ENCODE measurements at places on chromosomes 5 and 9.

- no peak for DNase-seq
Observed at GRCh38 chr5:73233053-73233460, 60.1 kb downstream of the TMEM174 start.

DNA sequence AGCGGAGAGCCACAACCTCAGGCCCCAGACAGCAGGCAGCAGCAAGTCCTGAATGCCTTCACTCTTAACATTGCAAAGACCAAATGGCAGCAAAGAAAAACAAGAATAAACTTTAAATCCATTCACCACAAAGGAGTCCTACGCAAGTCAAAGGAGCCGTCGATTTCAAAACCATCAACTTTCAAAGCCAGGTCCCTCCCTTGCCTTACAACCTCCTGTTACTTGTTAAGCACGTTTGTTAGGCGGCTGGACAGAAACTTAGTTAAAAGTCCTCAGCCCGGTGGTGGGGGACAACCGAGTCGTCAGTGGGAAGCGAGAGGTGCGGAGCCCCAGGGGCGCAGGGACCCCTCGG, 938 bp downstream of the LPAR1 start:
- DNase-seq, result no peak

GRCh38 chr5:110753600-110753999, 14.8 kb downstream of the SLC25A46 start:
- DNase-seq, result no peak

GRCh38 chr5:134524826-134525682, at the start of gene JADE2:
JADE2 (plus strand) TSS chr5:134525670; CDS start chr5:134535858, 10,188 bp downstream.
- peak; percentile 74 for DNase-seq

- no peak for DNase-seq
Observed at GRCh38 chr5:146192571-146193043, 10.2 kb upstream of the LARS1 start.

GRCh38 chr9:123866497-123866896, 63.4 kb downstream of the DENND1A start:
- no peak for DNase-seq

GRCh38 chr5:42760426-42760825, 3.8 kb downstream of the CCDC152 start:
- no peak for DNase-seq

- DNase-seq, result no peak
Observed at GRCh38 chr5:33346534-33346933, 94.2 kb upstream of the TARS1 start.

- no peak for DNase-seq
Observed at GRCh38 chr5:58405175-58405574, 54.7 kb downstream of the PLK2 start.

DNA sequence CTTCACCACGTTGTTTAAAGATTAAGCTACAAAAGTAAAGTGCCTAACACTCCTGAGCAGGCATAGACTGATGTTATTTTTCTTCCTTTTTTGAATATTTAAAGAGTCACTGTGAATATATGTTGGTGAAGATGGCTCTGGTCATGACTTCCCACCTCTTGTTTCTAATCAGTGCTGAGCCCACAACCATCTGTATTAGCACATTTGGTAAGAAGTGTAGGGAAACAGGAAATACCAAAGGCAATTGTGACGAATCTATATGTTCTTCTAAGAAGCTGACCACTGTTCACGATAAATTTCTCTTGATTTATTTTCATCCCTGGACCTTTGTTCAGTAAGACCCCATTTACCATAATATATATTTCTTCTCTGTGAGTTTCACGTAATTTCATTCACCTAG, 108.3 kb upstream of the PCA3 start:
- DNase-seq, result no peak

GRCh38 chr5:150035139-150035895, 34.8 kb downstream of the HMGXB3 start:
- DNase-seq, result no peak

- no peak for DNase-seq
Observed at GRCh38 chr9:92480986-92481633, 1.2 kb downstream of the ASPN start.

DNA sequence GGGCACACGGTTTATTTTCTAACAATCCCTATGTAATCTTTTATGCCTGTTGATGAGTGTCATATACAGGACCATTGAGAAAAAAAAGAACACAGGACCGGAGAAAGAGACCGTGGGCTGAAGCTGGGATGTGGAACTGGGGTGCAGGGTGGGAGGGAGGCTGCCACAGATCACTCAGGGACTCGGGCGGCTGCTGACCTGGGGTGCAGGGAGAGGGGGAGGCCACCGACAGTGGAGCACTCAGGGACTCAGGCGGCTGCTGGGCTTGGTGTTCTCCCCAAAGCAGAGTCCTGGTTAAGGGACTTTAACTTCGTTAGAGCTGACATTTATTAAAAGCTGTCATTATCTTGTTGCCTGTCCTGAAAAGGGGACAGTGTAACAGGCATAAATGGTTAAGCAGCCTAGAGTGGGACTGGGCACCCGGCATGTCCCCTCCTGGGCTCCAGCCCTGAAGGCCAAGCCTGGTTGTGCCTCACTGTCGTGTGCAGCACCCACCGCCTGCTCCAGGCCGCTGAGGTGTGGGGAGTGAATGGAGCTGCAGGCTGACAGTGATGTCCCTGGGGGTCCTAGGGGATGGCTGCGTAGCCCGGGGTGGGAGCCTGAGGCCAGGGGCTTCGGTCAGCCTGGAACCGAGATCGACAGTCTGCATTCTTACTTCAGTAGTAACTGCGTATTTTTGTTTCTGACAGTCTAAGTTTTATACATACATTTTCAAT, 14.0 kb downstream of the NDUFS6 start:
- DNase-seq, result no peak

DNA sequence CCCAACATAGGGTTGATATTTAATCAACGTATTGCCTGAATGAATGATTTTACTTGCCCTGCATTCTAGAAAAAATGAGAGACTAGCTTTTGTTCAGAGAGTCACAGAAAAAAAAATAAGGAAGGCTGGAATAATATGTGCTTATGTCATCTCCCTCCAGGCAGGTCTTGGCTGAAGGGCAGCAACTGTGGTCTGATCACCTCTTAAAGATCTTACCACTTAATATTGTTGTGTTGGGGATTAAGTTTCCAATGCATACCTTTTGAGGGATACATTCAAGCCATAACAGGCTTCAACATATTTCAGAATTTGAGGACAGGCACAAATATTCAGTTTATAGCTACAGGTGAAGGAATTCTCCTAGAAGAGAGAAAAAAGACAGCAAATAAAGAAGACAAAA, 157.3 kb upstream of the S1PR3 start:
- no peak for DNase-seq

DNA sequence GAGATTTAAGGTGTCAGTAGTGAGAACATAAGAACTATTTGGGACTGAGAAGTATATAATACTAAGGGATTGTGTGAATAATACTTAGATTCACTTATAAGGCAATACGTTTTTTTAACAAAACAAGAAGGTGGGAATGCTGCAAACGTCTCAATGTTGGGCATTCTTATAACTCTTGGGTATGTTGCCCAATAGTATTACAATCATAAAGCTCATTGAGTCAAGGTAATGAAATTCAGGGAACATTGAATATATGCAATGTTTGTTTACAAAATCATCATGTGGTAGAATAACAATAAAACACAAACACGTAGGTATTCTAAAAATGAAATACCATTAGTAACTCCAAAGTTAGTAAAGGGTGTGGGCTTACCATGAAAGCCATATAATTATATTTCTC, 400.7 kb downstream of the KIAA0825 start:
- DNase-seq, result no peak

GRCh38 chr9:81771571-81771970, 82.2 kb upstream of the TLE1 start:
- DNase-seq, result no peak

DNA sequence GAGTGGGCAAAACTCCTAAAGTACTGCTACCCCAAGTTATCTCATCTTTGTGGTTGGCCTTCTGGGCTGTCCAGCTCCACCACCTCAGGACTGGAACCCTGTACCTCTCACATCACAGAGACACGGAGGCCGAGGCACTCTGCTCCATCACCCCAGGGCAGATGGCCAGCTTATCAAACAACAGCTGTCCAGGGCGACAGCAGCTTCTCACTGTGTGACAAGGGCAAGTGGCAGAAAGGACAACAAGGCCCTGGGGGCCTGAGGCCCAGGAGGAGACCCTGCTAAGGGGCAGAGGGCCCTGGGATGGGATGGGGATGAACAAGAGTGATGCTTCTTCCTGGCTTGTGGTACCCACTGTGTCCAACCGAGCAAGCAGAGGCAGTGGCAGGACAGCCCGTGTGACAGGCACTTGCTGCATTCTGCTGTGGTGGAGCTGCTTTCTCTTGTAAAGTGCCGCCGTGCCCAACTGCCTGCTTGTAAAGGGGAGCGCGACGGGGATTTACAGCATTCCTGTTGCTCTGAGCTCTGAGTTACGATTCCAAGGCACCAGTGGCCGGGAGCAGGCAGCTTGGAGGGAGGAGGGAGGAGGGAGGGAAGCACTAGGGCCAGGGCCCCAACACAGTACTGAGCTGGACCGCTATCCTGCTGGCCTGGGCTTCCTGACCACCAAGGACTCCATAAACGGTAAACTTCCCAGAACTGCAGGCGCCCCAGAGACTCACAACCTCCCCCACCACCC, 71.2 kb downstream of the SHB start:
- no peak for DNase-seq

DNA sequence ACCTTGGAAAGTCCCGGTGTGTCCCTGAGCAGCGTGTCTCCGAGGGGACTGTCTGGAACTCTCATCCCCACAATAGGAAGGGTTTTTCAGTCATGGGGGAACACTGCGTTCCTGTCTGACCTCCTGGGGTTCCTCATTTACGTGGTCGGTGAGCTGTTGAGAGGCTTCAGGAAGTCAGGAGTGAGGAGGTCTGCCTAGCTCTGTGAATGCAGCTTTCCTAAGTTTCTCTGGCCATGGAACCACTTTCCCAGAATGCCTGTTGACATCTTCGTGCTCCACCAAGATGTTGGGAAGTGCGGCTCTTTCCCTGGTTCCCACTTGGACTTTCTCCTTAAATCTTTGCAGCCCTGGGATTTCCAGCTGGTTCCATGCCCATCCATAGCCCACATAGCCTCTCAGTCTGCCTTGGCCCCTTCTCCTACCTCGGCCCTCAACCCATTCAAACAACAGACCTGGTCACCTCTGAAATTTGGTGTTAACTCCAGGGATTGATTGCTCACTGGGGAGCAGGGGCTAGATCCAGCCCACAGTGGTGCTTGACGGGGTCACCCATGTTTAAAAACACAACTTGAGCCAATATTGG, 27.2 kb downstream of the PSAT1 start:
- DNase-seq, result no peak

DNA sequence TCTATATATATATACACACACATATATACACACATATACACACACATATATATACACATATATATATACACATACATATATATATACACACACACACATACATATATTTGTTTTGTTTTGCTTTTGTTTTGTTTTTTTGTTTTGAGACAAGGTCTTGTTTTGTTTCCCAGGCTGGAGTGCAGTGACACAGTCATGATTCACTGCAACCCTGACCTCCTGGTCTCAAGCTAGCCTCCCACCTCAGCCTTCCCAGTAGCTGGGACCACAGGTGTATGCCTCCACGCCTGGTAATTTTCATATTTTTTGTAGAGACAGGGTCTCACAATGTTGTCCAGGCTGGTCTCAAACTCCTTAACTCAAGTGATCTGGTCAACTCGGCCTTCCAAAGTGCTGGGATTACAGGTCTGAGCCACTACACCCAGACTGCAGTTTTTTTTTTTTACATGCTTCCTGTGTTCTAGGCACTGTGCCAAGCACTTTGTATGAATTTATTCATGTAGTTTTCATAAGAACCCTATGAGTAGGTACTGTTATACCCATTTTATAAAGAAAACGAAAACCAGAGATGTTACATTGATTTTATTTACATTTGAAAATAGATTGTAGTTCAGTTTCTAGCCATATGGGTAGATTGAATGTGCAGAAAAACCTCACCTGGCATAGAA, 120.7 kb downstream of the PBX3 start:
- DNase-seq, result no peak

DNA sequence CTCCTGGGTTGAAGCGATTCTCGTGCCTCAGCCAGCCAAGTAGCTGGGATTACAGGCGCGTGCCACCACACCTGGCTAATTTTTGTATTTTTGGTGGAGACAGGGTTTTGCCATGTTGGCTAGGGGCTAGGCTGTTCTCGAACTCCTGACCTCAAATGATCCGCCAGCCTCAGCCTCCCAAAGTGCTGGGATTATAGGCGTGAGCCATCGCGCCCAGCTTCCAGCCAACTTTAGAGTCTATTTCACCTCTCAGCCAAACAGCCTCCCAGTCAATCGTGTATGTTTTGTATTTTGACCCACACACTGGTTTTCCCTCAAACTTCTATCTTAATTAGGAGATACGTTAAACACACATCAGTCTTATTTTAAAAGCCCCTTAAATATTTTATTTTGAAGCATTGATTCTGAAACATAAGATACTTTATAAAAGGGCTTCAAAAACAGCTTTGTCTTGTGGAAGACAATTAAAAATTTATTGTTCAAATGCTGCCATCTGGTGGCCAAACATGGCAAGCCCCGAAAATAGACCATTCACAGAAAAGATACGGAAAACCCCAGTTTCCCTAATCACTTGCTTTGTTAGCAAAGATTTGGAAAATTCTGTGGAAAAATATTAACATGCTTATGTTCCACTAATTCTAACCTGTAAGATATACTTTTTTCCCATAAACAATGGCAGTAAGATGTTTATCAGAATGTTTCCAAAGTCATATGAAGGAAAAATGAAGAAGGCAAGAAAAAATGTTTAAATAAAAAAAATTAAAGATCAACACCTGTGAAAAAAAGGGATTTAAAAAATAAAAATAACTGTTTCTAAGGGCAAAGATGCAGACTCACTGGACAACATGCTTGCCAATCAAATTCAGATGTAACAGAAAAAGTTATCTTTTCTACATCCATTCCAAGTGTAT, 33.1 kb downstream of the APTX start:
- peak; percentile 27 for DNase-seq

GRCh38 chr9:29397148-29397547, 1823.9 kb upstream of the C9orf72 start:
- DNase-seq, result no peak

GRCh38 chr5:168449166-168449565, 37.1 kb upstream of the RARS1 start:
- DNase-seq, result peak; percentile 29

DNA sequence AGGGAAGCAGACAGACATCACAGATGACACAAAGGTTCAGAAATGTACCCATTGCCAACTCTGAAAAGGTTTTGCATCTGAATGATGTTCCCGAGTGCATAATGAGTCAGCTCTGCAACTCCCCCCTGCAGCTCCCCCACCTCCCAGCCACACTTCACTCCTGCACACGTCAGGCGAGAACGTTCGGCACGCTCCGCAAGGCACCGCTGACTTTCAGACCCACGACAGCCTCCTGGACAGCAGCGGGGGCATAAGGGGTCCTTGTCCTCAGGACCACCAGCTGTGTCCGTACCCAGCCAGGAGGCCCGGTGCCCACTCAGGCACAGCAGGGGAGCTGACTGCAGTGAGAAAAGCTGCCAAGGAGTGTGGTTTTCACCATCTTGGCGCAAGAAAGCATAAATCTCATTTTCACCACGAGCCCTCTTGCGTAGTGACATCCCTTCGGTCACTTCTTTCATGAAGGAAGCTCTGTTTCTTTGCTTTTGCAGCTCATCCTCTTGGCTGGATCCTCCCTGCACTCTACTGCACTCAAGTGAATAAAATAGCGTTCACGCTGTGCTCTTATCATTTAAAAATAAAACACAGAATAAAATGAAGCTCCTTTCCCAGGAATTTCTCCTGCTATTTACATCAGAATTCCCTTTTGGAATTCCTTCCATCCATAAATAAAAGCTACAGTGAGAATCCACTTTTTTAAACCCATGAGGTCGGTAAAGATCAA, 9.9 kb downstream of the GFPT2 start:
- no peak for DNase-seq
